ENCODE measurements at places on chromosomes 1 and 21. TPM values are rescaled to one million over a fixed set of nuclear protein-coding genes. Genes with fewer than 3 reads are reported as not detected.

DNA sequence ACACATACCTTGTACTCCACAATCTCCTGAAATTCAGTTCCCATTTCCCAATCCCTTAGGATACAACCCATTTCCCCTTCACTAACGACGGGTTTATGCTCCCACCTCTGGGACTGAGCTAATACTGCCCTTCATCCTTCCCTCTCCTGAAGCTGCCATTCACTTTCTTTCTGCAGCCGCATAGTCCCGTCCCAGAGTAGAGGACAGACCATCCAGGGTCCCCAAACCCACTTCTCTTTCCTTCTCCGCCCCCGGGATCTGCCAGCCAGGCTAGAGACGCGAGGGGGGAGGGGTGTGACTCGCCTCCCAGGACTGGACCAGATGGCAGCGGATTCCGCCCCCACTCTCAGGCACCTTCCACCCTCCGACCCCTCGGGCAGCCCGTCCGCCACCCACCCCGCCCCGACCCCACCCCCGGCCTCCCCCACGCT, 679 bp downstream of the ABL2 start:
- peak; percentile 72 for DNase-seq

- peak; percentile 68 for DNase-seq
Measured at GRCh38 chr1:162633081-162633762, 958 bp downstream of the DDR2 start.

- DNase-seq, result peak; percentile 75
Measured at GRCh38 chr1:205325334-205325884, 3.9 kb upstream of the NUAK2 start.

- DNase-seq, result peak; percentile 92
Measured at GRCh38 chr1:67791686-67792085, 41.6 kb downstream of the GNG12 start.

DNA sequence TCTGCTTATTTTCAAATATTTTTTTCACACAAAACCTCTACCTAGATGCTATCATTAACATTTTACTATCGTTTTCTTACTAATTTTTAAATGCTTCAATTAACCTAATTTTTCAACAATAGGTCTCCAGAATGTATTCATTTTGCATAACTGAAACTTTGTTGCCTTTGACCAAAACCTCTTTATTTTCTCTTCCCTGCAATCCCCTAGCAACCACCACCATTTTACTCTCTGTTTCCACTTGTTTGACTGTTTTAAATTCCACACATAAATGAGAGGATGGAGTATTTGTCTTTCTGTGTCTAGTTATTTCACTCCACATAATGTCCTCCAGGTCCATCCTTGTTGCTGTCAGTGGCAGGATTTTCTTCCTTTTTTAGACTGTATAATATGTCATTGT, 9.5 kb upstream of the F13B start:
- no peak for DNase-seq

DNA sequence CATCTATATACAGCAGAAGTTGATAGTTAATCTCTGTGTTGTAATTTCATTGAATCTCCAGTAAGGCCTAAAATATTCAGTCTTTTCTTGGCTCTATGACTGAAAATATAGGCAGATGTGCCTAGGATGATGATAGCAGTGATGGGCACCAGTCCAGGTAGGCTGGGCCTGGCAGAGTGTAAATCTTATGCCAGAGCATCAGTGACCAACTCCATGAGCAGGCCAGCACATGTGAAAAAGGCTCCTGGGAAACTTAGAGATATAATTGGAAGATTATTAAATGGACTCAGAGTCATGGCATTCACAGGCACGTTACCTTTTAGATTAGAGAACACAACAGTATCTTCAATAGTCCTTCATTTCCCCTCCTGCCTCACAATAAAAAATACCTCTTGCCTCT, 20.7 kb upstream of the CYYR1 start:
- no peak for DNase-seq

The TRIM46 gene
- total RNA-seq, result 5.4 TPM

GRCh38 chr1:2165646-2166045, 28.9 kb downstream of the FAAP20 start:
- DNase-seq, result no peak

DNA sequence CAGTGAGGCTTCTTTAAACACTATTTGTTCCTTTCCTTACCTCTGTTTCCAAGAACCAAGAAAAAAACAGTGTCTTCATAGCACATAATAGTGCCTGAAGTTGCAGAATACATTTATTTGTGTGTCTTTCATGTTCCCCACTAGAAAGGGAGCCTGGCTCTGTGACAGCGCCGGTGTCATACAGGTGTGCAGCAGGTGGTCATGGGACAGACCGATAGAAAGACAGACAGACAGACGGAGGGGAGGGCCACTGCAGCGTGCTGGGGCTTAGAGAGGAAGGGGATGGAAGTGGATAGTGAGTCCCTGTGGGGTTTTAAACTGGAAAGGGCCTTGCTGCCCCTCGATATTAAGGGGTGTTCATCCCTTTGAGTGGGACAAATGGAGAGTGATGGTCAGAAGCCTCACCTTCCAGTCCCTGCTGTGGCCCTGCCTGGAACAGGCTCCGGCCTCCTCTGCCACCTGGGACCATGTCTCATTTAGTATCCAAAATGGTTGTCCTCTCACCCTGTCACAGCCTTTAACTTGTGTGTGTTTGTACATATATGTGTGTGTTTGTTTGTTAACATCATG, 152.9 kb downstream of the PGBD5 start:
- no peak for DNase-seq

DNA sequence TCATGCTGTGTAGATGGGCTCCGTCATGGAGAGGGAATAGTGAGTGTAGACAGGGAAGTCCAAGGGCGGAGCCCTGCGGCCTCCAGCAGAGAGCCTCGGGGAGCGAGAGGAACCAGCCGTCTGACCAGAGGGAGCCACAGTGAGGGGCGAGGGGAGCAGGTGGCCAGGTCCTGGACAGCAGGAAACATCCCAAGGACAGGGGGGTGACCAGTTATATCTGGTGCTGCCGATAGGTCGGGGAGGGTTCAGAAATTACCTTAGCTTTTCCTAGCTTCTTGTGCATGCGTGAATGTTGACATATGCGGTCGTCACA, 46.5 kb downstream of the TRAPPC10 start:
- DNase-seq, result no peak

The OLIG2 gene
- 0.09 TPM for total RNA-seq

DNA sequence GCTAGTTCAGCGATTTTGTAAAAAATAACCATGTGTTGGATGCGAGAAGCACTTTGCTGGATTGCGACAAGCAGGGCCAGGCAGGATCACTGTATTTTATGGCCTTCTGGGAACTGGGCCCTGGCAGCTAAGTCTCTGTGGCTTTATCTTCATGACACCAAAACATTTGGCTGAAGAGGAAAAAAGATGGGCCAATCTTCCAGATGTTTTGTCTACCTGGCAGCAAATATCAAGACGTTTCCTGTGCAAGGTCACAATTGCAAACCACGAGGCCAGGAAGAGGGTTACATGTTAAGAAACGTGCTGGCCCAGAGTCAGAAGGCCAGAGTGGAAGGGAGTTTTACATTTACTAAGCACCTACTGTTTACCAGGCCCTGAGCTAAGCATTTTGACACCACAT, 22.1 kb downstream of the GRIK3 start:
- no peak for DNase-seq

The IGFN1 gene
- total RNA-seq, result not detected

The B3GALT2 gene
- total RNA-seq, result 1.5 TPM

DNA sequence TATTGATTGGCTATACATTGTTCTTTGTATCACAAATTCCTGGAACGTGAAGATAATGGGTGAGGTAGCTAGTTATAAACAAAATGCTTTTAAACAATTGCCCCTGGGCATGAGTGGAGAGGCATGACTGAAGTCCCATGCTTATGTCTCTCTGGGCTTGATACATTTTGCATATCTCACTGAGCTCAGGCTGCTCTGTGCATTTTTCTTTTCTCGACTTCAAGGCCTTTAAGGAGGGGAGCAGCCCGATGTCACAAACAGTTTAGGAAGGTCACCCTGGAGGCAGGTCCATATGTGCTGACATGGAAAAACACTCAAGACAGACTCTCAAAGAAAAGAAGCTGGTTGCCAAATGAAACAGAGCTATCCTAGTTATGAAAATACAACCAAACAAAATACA, 80.1 kb upstream of the PUM1 start:
- peak; percentile 75 for DNase-seq

GRCh38 chr1:26887125-26887524, 3.0 kb downstream of the GPN2 start:
- peak; percentile 61 for DNase-seq

- peak; percentile 90 for DNase-seq
Measured at GRCh38 chr1:236018885-236019453, 45.9 kb downstream of the NID1 start.

The RGS8 gene
- total RNA-seq, result 2.2 TPM

DNA sequence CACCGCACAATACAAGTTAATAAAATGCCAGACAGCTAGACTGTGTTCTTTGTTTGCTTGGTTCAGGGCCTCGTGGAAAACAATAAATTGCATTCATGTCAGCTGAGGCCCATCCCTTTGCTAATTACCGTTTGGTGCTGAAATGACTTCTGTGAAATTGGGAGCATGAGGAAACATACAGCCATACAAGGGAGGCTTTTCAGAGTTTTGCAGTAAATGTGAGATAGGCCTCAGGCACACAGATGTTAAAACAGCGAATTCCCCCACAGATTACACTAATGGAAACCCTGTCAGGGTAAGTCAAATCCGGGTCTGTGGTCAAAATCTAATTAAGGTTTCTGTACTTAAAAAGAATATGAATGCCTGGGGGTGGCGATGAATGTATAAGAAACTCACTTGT, 173.5 kb upstream of the LMO4 start:
- no peak for DNase-seq

The ZNF648 gene
- total RNA-seq, result 0.12 TPM

GRCh38 chr21:42703136-42703908, 49.9 kb downstream of the PDE9A start:
- DNase-seq, result no peak

GRCh38 chr1:100785470-100786052, 66.0 kb downstream of the VCAM1 start:
- DNase-seq, result no peak

The CHI3L1 gene
- total RNA-seq, result not detected

DNA sequence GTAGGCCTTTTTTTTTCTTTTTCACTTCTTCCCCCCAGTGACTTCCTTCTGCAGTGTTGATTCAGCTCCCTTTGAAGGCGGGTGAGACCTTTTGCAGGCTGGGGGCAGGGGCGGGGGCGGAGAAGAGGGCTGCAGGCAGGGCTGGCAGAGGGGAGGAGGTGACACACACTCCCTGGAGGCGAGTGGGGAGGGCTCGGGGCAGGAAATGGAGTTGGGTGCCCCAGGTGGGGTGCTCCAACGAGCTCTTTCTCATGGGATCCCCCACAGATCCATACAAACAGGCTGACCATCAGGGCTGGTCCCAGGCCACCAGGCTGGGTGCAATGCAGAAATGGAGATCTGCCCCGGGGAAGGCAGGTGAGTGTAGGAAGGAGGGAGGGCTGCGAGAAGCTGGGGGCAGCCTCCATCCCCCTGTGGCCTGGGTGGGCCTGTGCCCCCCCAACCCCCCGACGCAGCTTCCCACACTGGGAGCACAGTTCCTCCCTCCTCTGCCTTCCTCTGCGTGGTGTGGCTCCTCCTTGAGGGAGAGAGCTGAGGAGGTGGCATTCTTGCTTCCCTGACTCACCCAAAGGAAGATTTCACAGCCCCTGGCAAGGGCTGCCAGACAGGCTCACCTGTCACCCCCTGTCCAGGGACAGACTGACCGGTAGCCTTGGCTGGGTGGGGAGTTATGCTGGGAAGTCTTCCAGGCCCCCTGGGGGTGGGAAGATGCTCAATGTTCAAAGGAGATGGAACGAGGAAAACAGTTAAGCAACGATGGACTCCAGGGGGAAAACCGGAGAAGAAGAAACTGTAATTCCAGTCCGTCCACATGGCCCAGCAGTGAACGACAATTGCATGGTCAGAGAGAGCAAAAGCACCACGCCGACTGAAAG, 7.1 kb upstream of the ITGB2 start:
- no peak for DNase-seq

DNA sequence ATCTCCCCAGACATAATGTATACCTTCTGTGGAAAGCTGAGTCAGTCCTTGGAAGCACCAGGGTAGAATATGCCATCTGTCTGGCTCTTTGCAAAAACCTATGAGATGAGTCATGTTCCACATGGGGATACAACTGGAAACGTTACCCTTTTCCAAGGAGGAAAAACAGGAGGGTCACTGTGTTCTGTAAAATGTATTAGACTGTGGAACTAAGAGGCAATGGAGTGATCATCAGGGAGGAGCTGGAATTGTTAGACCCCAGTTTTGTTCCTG, 16.1 kb upstream of the PSMD4 start:
- DNase-seq, result peak; percentile 66

DNA sequence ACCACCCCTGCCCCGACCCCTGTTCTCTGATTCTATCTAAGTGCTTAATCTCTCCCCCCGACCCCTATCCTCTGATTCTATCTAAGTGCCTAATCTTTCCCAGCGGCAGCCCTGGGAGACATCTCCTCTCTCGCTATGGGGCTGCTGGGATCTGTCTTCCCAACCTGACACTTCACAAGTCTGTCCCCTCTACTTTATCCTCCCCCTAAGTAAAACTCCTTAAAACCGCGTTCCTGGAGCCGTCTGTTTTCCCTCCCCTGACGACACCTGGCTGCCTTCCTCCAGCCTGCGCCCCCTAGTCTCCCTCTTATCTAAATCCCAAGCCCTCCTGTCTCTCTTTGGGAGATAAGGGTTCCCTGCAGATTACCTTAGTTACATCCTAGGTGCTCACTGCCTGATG, 30.5 kb downstream of the EPHB2 start:
- peak; percentile 45 for DNase-seq

The EPHA10 gene
- not detected for total RNA-seq

The LRRC39 gene
- total RNA-seq, result 17.3 TPM

- DNase-seq, result no peak
Measured at GRCh38 chr1:35706846-35707600, 11.7 kb downstream of the C1orf216 start.

- no peak for DNase-seq
Measured at GRCh38 chr1:210908257-210908656, 225.7 kb downstream of the KCNH1 start.

- no peak for DNase-seq
Measured at GRCh38 chr1:240666568-240667198, 54.7 kb upstream of the GREM2 start.

GRCh38 chr1:200134116-200134515, 106.6 kb downstream of the NR5A2 start:
- no peak for DNase-seq

GRCh38 chr1:46508757-46509156, 19.1 kb downstream of the DMBX1 start:
- no peak for DNase-seq

DNA sequence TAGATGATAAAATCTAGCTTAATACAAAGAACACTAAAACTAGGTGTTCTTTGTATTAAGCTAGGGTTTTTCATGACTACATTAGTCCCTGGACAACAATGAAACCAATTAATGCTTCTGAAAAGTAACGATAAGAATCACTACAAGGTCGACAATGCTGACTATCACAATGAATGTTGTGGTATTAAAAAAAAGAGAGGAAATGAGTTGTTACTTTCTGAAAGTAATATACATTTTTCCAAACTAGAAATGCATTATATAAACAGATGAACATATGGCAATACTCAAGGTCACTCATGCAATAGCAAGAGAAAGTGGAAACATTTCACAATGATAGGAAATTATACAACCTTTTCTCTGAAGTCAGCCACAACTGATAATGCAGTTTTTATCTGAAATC, 19.0 kb downstream of the DPH5 start:
- no peak for DNase-seq

The PPP2R5A gene
- total RNA-seq, result 70.4 TPM

- no peak for DNase-seq
Measured at GRCh38 chr1:196607981-196608380, 259 bp downstream of the KCNT2 start.

The KIAA1614 gene
- total RNA-seq, result 1.3 TPM

All from cardiac muscle cell (in vitro differentiated cells and primary cell).